ENCODE measurements at places on chromosomes 6 and 20. TPM values are rescaled to one million over a fixed set of nuclear protein-coding genes. Genes with fewer than 3 reads are reported as not detected.

Gene SLC13A3
- not detected for total RNA-seq

Gene SNAP91
- 0.07 TPM for total RNA-seq

Gene NDUFAF5
- 33.8 TPM for total RNA-seq

Gene EYA2
- 2.5 TPM for total RNA-seq

Gene IPCEF1
- total RNA-seq: 0.02 TPM

Gene LRFN2
- not detected for total RNA-seq

Gene FAM217A
- not detected for total RNA-seq

Gene SCAND1
- 70.3 TPM for total RNA-seq

Gene OR2J3
- not detected for total RNA-seq

Gene KATNA1
- total RNA-seq: 11.6 TPM

Gene SNX5
- total RNA-seq: 228 TPM

Gene BHLHE23
- total RNA-seq: not detected

Gene PACRG
- 0.13 TPM for total RNA-seq

Gene ASIP
- not detected for total RNA-seq
